T-helper 22 cell (primary cell): ENCODE measurements at places on chromosomes 16 and 17.

DNA sequence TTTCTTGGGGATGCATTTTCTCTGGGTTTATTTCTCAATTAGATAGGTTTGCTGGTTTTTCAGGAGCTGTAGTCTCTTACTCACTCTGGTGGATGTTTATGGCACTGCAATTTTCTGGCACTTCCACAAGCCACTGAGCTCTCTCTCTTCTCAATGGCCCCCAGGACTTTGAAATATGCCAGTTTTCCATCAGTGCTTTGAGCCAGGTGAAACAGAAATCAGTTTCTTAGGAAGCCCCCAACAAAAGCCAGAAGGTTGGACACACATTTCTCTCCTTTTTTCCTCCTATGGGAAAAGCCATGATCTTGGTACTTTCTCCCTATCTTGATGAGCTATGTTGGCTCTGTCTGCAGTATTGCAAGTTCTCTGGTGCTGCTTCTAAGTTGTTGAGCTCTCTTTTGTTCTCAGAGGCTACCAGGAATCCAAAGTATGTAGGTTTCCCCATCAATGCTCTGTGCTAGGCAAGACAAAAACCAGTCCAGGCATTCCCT, 90.7 kb upstream of the SMIM36 start:
- DNase-seq = no peak

GRCh38 chr17:393806-394717, 41.5 kb upstream of the RPH3AL start:
- DNase-seq = no peak

DNA sequence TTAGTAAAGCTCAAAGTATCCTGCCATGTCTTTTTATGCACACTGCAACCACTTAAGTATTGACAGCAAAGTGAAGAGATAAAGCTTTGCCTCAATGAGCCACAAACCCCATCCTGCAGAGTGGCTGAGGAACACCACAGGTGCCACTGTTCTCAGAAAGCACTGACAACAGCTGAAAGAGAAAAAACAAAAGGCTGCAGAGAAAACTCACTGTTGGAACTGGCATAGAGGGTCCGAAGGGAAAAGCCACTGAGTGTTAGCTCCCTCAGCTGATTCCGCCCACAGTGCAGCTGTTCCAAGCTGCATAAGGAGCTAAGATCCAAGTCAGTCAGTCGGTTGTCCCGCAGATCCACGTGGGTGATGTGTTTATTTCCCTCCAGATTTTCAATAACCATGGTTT, 48.3 kb downstream of the PHLPP2 start:
- no peak for DNase-seq

- DNase-seq = no peak
Observed at GRCh38 chr16:49849037-49849753, 6.7 kb downstream of the ZNF423 start.

DNA sequence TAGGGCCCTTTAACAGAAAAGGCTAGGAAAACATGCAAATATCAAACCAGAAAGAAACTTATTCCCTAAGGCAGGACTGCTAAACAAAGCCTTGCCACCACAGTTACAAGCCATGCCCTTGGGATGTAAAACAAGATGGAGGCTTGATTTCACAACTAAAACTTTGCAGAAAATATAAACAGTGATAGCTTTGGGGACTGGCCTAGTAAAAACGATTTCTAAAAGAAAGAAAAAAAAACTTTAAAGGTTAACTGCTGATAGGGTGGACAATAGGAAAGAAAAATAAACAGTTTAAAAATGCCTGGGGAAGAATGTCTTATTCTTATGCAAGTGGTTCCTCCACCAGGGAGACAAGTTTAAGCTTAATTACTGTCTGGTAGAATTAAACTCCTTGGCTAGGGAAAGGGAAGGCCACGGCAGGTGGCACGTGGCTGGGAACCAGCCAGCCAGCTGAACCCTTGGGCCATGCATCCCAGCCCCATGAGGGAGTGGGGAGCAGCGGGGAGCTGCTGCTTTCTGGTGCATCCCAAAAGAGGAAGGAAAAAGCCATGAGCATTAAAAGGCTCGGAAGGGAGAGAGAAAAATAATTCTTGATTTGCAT, 10.7 kb upstream of the TMC5 start:
- DNase-seq = no peak

DNA sequence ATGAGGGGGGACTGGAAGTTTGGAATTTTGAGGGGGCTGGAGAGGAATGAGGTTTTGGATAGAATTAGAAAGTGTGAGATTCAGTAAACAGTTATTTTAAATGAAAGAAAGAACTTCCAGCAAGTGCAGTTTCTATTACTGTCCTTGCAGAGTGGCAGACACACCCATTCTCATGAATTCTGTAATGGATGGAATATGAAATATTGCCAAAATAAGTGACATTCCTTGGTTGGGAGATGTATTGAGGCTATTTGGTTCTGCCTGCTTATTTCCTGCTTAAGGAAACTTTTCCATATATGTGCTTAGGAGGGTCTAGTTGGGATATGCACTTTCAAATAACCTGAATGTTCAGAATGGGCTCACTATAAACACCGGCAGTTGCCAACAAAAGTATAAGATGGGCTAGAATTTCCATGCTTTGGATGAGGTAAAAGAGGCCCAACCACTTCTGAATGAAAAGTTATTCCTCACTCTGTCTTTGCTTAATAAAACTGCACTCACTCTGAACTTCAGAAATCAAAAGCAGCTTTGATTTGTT, 434.4 kb downstream of the CA10 start:
- no peak for DNase-seq

- DNase-seq = no peak
Observed at GRCh38 chr17:69452664-69453260, 38.3 kb downstream of the MAP2K6 start.

- no peak for DNase-seq
Observed at GRCh38 chr17:27489045-27489715, 32.9 kb downstream of the KSR1 start.

DNA sequence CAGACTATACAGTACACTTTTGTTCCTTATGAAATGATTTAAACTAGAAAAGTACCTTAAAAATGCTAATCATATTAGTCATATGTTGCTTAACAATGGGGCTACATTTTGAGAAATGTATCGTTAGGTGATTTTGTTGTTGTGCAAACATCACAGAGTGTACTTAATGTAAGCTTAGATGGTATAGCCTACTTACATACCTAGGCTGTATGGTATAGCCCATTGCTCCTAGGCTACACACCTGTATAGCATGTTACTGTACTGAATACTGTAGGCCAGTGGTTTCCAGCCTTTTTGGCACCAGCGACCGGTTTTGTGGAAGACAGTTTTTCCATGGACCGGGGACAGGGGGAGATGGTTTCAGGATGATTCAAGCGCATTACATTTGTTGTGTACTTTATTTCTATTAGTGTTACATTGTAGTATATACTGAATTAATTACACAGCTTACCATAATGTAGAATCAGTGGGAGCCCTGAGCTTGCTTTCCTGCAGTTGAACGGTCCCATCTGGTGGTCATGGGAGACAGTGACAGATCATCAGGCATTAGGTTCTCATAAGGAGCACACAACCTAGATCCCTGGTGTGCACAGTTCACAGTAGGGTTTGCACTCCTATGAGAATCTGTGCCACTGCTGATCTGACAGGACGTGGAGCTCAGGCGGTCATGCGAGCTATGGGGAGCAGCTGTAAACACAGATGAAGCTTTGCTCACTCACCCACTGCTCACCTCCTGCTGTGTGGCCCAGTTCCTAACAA, 35.0 kb upstream of the MRC2 start:
- DNase-seq = no peak

GRCh38 chr16:6993544-6993943, 339.1 kb upstream of the RBFOX1 start:
- DNase-seq = no peak

GRCh38 chr17:76775021-76775600, 37.2 kb downstream of the MFSD11 start:
- no peak for DNase-seq

DNA sequence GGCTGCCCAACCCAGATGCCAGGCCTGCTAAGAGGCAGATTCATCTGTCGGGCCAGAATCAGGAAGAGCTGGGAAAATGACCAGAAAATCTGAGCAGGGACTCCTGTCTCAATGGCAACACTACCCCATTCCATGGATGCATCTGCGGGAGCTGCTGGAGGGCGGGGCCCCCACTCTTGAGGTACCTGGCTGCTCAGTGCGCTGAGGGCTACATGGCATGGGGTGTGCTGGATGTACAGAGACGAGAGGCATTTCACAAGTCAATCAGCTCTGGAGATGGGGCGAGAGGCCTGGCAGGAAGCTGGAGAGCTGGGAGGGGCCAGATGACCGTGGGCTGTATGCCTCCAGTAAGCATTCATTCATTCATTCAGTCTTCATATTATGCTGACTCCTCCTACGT, 6.4 kb downstream of the SDK2 start:
- DNase-seq = no peak

- no peak for DNase-seq
Observed at GRCh38 chr17:40922239-40922638, 15.2 kb downstream of the KRT23 start.

- no peak for DNase-seq
Observed at GRCh38 chr16:75198135-75198600, 8.8 kb downstream of the CTRB2 start.

DNA sequence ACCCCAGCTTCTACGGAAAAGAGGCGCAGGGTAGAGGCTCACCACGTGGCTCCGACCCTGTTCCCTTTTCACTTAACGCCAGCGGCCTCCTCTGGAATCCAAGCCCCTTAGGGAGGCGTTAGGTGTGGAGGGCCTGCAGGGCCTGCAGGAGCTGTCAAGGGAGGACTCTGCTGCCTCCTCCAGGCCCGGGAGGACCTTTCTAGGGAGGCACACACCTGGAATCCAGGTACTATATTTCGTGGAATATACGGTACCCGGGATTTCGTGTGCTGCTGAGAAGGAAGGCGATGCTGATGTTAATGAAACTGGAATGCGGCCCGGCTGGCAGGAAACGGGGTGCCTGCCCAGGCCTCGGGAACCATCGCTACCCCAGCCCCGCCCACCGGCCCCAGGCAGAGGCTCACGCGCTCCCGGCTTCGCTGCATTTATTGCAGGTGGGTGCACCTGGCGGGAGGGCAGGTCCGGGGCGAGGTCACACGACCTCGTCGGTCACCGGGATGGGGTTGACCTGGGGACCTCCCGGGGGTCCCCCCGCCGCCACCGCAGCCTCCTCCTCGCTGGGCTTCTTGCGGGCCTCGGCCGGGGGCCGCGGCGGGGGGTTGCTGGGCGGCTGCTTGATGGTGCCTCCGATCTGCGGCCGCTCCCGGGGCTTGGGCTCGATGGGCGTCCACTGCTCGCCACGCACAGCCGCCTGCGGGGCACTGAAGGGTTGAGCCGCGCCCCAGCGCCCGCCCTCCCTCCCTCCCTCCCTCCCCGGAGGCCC, 4.7 kb downstream of the IL17C start:
- DNase-seq = no peak

- DNase-seq = no peak
Observed at GRCh38 chr17:77691216-77692085, 267.1 kb upstream of the TNRC6C start.

- DNase-seq = no peak
Observed at GRCh38 chr17:72387487-72387886, 266.7 kb downstream of the SOX9 start.

DNA sequence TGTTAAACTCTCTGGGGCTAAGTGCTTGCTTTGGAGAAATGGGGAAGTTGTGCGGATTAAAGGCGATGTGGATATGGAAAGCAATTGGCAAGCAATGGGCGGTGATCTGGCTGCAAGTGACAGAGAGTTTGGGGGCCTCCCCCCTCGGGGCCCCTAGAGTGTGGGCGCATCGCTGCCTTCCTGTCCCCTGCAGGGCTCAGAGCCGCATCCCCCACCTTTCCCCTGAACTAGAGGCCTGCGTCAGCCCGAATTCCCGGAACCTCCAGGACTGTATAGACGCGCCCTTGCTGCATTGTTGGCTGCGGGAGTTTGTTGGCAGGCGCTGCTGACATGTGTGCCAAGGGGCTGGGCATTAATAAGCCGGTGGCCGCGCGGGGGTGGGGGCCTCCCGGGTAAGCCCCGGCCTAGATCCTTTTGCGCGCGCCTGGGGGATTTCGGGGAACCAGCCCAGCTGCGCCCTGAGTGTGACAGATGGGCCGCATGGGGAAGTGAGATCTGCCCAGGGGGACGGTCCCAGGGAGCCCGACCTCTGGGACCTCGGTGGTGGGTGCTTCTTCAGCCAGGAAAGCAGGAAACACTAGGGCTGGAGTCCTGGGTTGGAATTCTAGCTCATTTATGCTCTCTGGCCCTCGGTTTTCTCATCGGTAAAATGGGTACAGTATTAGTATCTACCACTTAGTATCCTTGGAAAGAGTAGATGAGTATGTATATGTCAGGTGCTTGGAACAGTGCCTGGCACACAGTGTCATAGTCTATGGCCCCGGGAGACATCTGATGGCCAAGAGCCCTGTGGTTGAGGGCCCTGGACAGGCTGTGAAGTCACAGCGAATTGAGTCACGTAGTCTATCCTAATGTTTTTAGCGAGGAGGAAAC, 1.0 kb downstream of the EEF2K start:
- DNase-seq = peak; percentile 52

- DNase-seq = no peak
Observed at GRCh38 chr16:57801809-57802340, 416 bp downstream of the KIFC3 start.

GRCh38 chr17:40502716-40503115, 1.3 kb upstream of the TNS4 start:
- DNase-seq = no peak

GRCh38 chr17:75238684-75239191, 22.7 kb downstream of the GGA3 start:
- no peak for DNase-seq

- DNase-seq = no peak
Observed at GRCh38 chr17:65290616-65291015, 153.4 kb downstream of the RGS9 start.

DNA sequence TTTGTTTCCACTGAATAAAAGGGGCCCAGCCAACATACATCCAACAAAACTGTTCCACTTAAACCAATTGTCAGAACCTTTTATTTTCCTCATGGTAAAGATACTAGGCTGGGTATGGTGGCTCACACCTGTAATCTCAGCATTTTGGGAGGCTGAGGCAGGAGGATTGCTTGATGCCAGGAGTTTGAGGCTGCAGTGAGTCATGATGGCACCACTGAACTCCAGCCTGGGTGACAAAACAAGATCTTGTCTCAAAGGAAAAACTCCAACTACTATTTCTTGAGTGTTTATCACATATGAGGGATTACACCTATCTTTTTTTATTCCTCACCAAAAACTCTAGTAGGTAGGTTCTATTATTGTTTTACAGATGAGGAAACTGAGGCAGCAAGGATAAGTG, 4.7 kb upstream of the PSMC5 start:
- DNase-seq = no peak

DNA sequence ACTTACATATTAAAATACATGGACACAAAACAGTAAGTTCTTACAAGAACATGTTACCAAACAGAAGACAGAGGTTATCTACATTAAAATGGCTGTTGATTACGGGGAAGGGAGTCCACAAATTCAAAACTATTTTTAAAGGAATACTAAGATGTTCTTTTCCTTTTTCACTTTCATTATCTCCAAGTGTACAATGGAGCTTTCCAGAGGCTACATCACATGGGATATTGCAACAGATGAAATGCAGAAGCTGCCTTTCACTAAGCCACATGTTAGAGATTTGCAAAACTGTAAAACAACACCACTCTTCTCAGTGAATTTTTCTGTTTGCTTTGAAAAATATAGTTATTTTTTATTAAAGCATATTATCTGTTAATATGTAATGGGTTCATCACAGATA, 53.6 kb downstream of the XPO6 start:
- DNase-seq = no peak
